Prostate gland (tissue), 2 donors: ENCODE measurements at places on chromosomes 4 and X. TPM values are rescaled to one million over a fixed set of nuclear protein-coding genes. Genes with fewer than 3 reads are reported as not detected.

DNA sequence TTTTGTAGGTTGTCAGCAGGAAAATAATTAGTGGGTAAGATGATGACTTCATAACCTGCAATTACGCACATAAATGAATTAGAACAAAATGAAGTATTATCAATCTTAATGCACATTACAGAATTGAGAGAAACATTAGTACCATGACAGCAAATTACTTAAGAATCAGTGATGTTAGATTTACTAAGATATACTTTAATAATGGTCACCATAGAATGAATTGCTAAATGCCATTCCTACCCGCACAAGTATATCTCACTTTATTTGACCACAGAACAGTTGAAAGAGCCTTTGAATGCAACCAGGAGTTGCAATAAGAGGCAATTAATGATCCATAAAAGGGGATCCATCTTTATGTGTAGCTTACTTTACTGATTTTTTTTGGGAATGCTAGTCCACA is 816.4 kb upstream of the AGA start:
- no peak overlapping the region for H3K27ac ChIP-seq
- H3K27me3 ChIP-seq, result no peaks in the 10 kb centered on the region
- H3K4me3 ChIP-seq, result no peak overlapping the region

DNA sequence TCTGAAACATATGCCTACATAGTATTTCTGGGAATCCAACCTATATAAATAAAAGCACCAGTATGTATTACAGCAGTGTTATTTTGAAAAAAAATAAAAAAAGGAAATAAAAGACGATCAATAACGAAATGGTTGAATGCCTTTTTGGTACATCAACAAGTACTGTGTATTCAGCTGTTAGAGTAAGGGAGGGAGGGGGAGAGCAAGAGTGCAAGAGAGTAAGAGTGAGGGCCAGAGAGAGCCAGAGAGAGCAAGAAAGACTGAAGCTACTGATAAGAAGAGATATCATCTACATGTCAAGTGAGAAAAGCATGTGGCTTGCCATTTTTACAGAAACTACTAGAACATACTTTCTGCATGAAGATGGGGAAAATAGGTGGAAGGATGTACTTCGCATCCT is 1.8 kb downstream of the SPIN4 start:
- H3K4me1 ChIP-seq, result no peaks in the 10 kb centered on the region
- H3K27me3 ChIP-seq, result no peaks in the 10 kb centered on the region
- no peak for DNase-seq
- no peak overlapping the region for H3K4me3 ChIP-seq
- no peak overlapping the region for H3K27ac ChIP-seq

- H3K36me3 ChIP-seq, result no peaks in the 10 kb centered on the region
- no peaks in the 10 kb centered on the region for H3K27me3 ChIP-seq
- no peak overlapping the region for H3K27ac ChIP-seq
- no peak overlapping the region for H3K4me3 ChIP-seq
- H3K4me1 ChIP-seq, result no peaks in the 10 kb centered on the region
- no peak for DNase-seq
Measured at GRCh38 chrX:13996650-13997049, 33.0 kb downstream of the GEMIN8 start.

GRCh38 chr4:86129546-86129945 is 230.3 kb downstream of the MAPK10 start:
- H3K27ac ChIP-seq, result no peak overlapping the region
- no peaks in the 10 kb centered on the region for H3K4me1 ChIP-seq
- no peaks in the 10 kb centered on the region for H3K27me3 ChIP-seq
- DNase-seq, result no peak
- H3K36me3 ChIP-seq, result no peaks in the 10 kb centered on the region

Gene MAMLD1
- 2.2 TPM for total RNA-seq

DNA sequence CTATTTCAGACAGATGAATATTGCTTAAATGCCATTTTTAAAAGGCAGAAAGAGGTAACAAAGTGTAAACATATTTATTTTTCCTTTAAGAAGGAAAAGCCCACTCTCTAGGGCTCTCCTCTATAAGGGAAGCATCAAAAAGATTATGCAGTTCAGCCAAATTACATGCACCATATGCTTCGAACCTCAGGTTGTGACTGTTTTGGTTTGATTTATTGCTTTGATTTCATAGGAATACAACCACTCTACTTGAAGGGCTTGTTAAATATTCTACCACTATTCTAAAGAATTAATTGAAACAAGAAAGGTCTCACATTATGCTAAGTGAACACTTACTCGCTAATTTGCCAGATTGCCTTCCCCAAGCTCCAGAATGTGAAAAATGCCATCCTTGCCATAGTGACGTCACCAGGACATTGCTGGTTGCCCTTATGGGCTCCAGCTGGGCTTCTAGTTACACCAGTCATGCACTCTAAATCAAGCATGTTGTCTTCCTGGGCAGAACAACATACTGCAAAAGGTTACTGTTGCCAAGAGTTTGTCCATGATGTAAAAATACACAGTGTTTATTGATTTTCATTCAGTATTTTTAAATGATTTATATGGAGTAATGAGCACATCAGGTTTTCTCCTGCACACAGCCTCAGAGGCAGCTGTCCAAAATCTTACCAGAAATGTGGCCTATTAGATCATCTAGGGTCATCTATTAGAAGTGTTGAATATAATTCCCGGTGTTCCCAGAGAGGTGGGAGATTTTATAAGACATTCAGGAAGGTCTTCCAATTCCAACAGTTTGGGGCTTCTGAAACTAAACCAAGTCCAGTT is 164.4 kb upstream of the RAPGEF2 start:
- H3K27me3 ChIP-seq, result no peaks in the 10 kb centered on the region
- H3K27ac ChIP-seq, result no peak overlapping the region
- no peaks in the 10 kb centered on the region for H3K36me3 ChIP-seq
- H3K4me1 ChIP-seq, result no peaks in the 10 kb centered on the region

GRCh38 chr4:38925492-38926413 is 58.1 kb downstream of the FAM114A1 start:
- no peaks in the 10 kb centered on the region for H3K4me1 ChIP-seq
- H3K27me3 ChIP-seq, result no peaks in the 10 kb centered on the region
- H3K36me3 ChIP-seq, result peaks cover 6% of the 10 kb centered on the region
- no peak for DNase-seq

DNA sequence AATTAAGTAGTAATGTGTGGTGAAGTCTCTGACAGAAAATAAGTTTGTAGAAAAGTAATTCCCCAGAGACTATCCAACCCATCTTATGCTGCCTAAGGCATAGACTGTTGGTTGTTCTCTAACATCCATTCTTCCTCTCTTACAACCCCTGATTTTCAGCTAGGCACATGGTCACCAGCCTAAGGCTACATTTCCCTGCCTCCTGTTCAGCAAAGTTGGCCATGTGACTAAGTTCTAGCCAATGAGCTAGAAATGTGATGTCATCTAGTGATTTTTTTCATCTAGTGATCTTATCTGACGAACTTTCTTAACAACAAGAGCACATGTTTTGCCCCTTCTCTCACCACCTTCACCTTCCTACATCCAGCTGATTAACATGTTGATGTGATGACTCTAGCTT is 102.3 kb upstream of the S100G start:
- no peak overlapping the region for H3K27ac ChIP-seq
- H3K4me1 ChIP-seq, result no peaks in the 10 kb centered on the region
- DNase-seq, result no peak
- H3K27me3 ChIP-seq, result no peaks in the 10 kb centered on the region
- no peaks in the 10 kb centered on the region for H3K36me3 ChIP-seq

- H3K36me3 ChIP-seq, result no peaks in the 10 kb centered on the region
- no peak for DNase-seq
- no peaks in the 10 kb centered on the region for H3K4me1 ChIP-seq
Measured at GRCh38 chrX:71543316-71543715, 10.4 kb downstream of the OGT start.

DNA sequence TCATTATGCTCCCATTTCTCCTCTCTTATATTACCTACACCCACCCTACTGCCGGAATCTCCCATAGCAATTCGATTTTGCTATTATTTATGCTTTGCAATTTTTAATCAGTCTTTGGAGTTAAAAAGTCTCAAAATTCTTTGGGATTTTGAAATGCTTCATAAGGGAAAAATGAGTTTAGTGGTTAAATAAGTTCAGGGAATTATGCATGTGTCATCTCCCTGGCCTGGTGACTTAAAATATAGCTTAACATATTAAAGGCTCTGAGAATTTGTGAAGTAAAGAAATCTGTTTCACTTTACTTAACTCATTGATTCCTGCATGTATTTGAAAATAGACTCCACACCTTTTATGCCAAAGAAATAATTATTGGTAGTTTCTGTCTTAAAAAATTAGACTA is 185.1 kb upstream of the DIPK2B start:
- H3K36me3 ChIP-seq, result no peaks in the 10 kb centered on the region
- H3K4me1 ChIP-seq, result no peaks in the 10 kb centered on the region
- no peak for DNase-seq
- H3K4me3 ChIP-seq, result no peak overlapping the region
- no peaks in the 10 kb centered on the region for H3K27me3 ChIP-seq

Gene SYTL5
- 2.1 TPM for total RNA-seq

DNA sequence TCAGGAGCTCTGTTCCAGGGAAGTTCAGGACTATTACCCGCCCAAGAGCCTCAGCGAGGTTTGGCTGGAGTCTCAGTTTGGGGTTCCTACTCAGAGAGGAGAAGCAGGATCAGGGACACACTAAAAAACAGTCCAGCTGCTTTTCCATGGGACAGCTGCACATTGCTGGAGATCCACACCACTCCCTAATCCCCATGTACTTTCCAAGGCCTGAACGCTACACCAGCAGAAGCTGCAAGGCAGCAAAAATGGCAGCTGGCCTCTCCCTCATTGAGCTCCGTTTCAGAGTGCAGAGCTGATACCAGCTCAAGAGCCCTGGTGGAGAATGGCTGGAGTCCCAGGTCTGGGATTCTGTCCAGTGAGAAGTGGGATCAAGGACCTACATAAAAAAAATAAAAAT is 551.2 kb upstream of the PABPC5 start:
- H3K27ac ChIP-seq, result no peak overlapping the region
- H3K27me3 ChIP-seq, result no peaks in the 10 kb centered on the region
- no peak overlapping the region for H3K4me3 ChIP-seq
- no peaks in the 10 kb centered on the region for H3K4me1 ChIP-seq

DNA sequence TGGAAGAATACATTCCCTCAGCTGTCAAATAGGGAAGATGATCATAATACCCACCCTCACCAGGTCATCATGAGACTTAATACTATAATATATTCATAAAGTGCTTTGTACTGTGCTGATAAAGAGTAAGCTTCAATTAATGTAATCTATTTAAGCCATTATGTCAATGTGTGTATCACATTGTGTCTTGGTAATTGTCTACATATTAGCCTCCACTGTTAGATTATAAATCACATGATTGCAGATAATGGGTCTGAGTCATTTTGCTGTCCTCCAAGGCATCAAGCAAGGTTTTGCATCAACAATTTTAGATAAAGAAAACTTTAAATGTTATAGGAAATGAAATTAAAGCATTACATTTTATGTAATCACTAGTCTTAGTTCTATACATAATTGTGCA is 45.2 kb upstream of the CEP135 start:
- no peaks in the 10 kb centered on the region for H3K4me1 ChIP-seq
- H3K4me3 ChIP-seq, result no peak overlapping the region
- no peak overlapping the region for H3K27ac ChIP-seq
- no peak for DNase-seq

Gene STS
- total RNA-seq, result 10.0 TPM

GRCh38 chr4:16794816-16795445 is 103.5 kb downstream of the LDB2 start:
- no peaks in the 10 kb centered on the region for H3K27me3 ChIP-seq
- H3K4me1 ChIP-seq, result no peaks in the 10 kb centered on the region
- H3K27ac ChIP-seq, result no peak overlapping the region
- DNase-seq, result no peak

GRCh38 chr4:110175634-110176033 is 22.8 kb downstream of the ELOVL6 start:
- DNase-seq, result no peak
- H3K27ac ChIP-seq, result no peak overlapping the region
- no peaks in the 10 kb centered on the region for H3K27me3 ChIP-seq
- H3K4me1 ChIP-seq, result no peaks in the 10 kb centered on the region

GRCh38 chr4:156779042-156779441 is 192.6 kb downstream of the PDGFC start:
- H3K4me1 ChIP-seq, result no peaks in the 10 kb centered on the region
- no peak overlapping the region for H3K4me3 ChIP-seq
- no peak overlapping the region for H3K27ac ChIP-seq
- H3K27me3 ChIP-seq, result no peaks in the 10 kb centered on the region
- no peak for DNase-seq

DNA sequence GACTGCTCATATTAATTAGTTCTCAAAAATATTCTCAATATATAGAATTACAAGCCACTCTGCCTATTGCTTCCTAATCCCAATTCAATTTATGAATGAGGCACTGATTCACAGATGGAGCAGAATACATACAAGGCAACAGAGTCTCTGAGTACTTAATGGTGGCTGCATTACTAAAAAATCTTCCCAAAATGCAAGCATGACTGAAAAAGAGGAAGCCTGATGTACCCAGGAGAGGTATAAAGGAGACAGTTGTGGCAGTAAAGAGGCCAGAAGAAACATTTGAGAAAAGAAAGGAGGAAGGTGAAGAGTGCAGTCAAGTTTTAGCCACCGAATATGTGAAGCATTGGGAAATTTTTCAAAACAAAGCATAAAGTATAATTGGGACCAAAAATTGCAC is 163.2 kb upstream of the INTU start:
- H3K27ac ChIP-seq, result no peak overlapping the region
- no peak for DNase-seq
- H3K27me3 ChIP-seq, result no peaks in the 10 kb centered on the region
- no peak overlapping the region for H3K4me3 ChIP-seq
- no peaks in the 10 kb centered on the region for H3K4me1 ChIP-seq
- H3K36me3 ChIP-seq, result no peaks in the 10 kb centered on the region

Gene ADH4
- total RNA-seq, result not detected

Gene KDM5C
- total RNA-seq, result 102 TPM

DNA sequence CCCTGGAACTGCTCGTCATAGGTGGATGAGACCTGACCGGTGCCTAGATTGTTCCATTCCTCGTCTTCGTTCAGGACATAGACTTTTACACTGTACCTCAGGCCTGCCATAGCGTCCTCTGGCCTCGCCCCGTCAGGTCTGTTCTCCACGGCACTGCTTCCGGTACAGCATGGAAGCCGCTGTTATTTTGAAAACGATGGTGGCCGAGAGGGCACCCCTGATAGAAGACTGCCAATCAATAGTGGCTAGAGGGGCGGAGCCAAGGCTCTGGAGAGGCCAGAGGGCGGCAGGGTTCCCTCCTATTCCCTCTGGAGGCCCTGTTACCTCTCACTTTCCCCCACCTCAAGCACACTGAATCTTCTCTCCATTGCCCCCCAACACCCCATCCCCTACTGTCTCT is at the start of gene PPP4R3C:
PPP4R3C (minus strand) TSS at position 155 of the 400 bp plus-strand sequence; CDS start at position 110, 45 bp downstream.
- H3K4me3 ChIP-seq, result no peak within 1 kb of the TSS
- no peaks in the 10 kb centered on the region for H3K27me3 ChIP-seq
- no peak for DNase-seq
- H3K36me3 ChIP-seq, result no peaks in the 10 kb centered on the region
- H3K27ac ChIP-seq, result no peak within 1 kb of the TSS

- H3K27ac ChIP-seq, result no peak overlapping the region
- DNase-seq, result no peak
- H3K4me3 ChIP-seq, result no peak overlapping the region
- H3K27me3 ChIP-seq, result no peaks in the 10 kb centered on the region
Measured at GRCh38 chr4:110914791-110915190, 291.9 kb upstream of the PITX2 start.

Gene GATA1
- not detected for total RNA-seq
